Brain (organoid and tissue), 16 donors: ENCODE measurements at places on chromosomes 6 and 20.

GRCh38 chr6:20013066-20013861 lies 176.1 kb downstream of the ID4 start:
- DNase-seq, result peak; percentile 63

DNA sequence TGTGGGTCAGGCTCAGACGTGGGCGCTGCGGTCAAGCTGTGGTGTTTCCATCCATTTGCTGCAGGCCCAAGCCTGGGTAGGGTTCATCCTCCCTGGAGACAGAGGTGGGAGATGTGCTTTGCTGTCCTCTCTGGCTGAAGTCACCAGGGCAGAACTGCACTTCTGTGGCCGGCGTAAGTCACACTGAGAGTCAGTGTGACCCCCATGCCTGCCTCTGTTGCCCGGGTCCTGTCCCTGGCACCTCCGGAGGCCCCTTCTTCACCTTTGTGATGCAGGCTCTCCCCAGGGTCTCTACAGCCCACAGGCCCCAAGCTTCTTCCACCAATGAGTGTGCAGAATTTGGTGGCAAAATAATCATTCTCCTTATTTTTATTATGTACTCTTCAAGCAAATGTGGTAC lies 53.8 kb upstream of the DACT2 start:
- no peak for DNase-seq

- DNase-seq, result no peak
Measured at GRCh38 chr20:48444249-48444648, 383.6 kb downstream of the PREX1 start.

DNA sequence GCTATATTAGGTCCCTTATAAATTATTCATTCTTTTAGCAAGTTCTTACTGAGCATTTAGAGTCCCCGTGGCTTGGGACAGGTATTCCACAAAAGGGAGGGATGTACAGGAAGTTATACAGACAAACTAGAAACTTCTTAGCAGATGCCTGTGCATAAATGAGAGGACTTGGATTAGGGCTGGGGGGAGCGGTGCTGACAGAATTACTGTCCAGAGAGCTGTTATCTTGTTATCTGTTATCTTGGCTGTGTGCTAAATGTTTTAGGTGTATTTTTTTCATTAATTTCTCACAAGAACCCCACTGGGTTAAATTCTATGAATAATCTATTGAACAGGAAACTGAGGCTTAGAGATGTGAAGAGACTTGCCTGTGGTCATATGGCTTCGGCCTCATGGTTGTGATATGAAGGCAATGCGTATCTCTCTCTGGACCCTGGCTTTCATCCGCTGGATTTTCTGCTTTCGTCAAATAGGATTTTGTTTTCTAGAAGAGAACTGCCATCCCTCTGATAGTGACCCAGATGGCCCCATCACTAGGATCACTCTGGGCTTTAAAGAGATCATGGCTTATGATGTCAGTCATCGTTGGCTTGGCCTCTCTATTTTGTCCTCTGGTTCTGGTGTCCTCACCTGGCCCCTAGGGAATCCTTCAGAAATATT lies 32.3 kb upstream of the RREB1 start:
- DNase-seq, result no peak

- no peak for DNase-seq
Measured at GRCh38 chr6:148768646-148769270, 21.9 kb downstream of the UST start.

DNA sequence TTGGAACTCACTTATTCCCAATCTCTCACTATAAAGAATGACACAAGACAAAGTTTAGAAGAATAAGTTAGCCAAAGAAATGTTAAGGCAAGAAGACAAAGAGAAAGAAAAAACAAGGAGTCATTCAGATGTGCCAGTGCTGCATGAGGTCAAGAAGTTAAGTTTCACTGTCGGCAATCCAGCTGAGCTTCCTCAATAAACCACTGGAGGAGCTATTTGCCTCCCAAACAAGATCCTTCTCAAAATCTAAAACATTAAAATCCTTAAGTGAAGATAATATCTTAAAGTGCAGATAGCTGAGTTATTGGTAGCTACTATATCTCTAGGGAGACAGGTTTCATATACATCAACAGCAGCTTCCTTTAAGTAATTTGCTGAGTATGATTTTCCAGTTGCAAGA lies 512.3 kb downstream of the HDGFL1 start:
- DNase-seq, result no peak
